ENCODE measurements at places on chromosomes 7 and 10.

DNA sequence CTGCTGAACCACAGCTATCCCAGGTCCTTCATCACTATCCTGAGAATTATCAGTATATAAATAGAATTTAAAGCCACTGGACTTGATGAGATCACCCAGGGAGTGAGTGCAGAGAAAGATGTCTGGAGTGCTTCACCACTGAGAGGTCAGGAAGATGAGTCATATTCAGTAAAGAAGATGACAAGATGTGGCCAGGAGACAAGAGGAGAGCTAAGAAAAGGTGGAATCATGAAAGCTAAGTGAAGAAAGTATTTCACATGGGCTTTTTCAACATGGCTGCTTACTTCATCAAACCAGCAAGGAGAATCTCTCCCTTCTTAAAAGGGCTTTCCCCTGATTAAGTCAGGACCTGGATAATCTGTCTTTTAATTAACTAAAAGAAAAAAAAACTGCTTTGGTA is 9.1 kb upstream of the PRKAR2B start:
- no peaks in the 10 kb centered on the region for H3K27me3 ChIP-seq
- no peak overlapping the region for H3K27ac ChIP-seq
- no peak overlapping the region for H3K4me3 ChIP-seq
- H3K4me1 ChIP-seq: no peaks in the 10 kb centered on the region

DNA sequence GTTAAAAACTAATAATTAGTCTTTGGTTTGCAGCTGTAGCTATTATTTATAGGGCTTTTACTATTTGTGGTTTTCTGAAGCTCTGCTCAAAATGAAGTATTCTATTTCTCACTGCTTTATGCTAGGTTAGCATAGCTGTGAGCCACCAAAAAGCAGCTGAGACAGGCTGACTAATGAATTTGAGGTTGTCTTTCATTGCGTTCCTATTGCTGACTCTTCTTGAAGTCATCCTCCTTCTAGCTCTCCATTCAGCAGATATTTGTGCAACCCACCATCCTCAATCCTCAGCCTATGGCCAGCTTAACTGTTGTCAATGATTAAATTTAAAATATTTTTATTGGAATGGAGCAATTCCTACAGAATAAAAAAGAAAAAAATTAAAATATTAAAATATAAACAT is 2.1 kb upstream of the RALA start:
- H3K4me1 ChIP-seq: peaks cover 11% of the 10 kb centered on the region
- no peaks in the 10 kb centered on the region for H3K27me3 ChIP-seq
- no peak overlapping the region for H3K4me3 ChIP-seq
- no peak overlapping the region for H3K27ac ChIP-seq
- H3K36me3 ChIP-seq: no peaks in the 10 kb centered on the region

- DNase-seq: no peak
- H3K27me3 ChIP-seq: no peaks in the 10 kb centered on the region
- no peak overlapping the region for H3K4me3 ChIP-seq
Observed at GRCh38 chr7:70793060-70793459, 338.9 kb upstream of the GALNT17 start.

- H3K36me3 ChIP-seq: no peaks in the 10 kb centered on the region
- peaks cover 9% of the 10 kb centered on the region for H3K4me1 ChIP-seq
- no peaks in the 10 kb centered on the region for H3K27me3 ChIP-seq
- no peak overlapping the region for H3K4me3 ChIP-seq
Observed at GRCh38 chr7:2953588-2954407, 89.9 kb downstream of the CARD11 start.

GRCh38 chr7:129376076-129376777 is 58.0 kb upstream of the STRIP2 start:
- H3K27me3 ChIP-seq: no peaks in the 10 kb centered on the region
- no peaks in the 10 kb centered on the region for H3K4me1 ChIP-seq

DNA sequence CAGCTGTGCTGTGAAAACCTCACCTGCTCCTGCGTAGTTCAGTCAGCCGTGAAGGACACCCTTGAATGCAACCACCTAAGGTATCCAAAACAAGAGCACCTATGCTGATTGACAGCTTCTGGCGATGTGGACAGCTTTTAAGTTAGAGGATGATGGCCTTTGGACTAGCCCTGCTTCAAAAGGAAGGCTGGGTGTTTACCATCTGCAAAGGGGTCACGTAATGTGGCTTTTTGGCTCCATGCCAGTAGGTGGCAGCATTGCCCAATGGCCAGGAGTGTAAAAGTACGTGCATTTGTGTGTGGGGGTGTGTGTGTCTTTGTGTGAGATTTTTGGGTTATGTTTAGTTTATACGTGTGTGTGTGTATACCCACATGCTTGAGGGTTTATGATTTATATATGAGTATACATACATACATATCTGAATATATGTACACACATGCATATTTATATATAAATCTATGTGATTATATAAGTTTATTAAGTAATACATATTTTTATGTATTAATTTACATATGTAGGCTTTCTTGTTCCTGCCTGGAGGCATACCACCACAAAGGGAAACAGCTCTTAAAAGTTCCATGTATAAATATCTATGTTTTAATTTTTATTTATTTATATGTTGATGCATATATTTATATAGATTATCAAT is 236.3 kb upstream of the ANKRD30A start:
- DNase-seq: no peak
- H3K4me3 ChIP-seq: no peak overlapping the region
- H3K27me3 ChIP-seq: no peaks in the 10 kb centered on the region
- H3K27ac ChIP-seq: no peak overlapping the region

DNA sequence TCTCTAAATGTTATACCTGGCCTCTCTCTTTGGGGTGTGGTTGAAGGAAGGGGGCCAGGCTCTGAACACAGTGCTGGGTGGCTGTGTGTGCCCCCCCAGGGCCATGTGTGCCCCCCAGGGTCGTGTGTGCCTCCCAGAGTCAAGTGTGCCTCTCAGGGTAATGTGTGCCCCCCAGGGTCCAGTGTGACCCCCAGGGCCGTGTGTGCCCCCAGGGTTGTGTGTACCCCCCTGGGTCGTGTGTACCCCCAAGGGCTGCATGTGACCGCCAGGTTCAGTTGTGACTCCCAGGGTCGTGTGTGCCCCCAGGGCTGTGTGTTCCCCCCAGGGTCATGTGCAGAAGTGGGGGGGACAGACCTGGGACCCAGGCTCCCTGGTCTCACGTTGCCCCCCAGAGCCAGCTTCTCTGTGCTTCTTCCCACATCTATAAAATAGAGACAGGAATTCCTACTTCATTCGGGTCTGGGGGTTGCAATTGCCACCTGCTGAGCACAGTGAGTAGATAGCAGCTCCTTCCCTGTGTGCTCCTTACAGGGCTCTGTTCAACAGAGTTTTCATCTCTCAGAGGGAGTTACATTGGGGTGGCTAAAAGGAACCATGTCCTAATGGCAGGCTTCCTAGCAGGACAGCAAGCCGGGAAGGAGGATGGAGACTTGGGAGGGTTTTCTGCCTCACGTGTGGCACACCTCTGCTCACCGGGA is 40.7 kb upstream of the AQP1 start:
- no peaks in the 10 kb centered on the region for H3K27me3 ChIP-seq
- H3K27ac ChIP-seq: peak overlapping the region; percentile 56
- DNase-seq: no peak
- H3K4me3 ChIP-seq: no peak overlapping the region
- H3K4me1 ChIP-seq: peaks cover 31% of the 10 kb centered on the region

Data from esophagus squamous epithelium (tissue), 5 donors.